ENCODE measurements at places on chromosomes 7 and 10.

DNA sequence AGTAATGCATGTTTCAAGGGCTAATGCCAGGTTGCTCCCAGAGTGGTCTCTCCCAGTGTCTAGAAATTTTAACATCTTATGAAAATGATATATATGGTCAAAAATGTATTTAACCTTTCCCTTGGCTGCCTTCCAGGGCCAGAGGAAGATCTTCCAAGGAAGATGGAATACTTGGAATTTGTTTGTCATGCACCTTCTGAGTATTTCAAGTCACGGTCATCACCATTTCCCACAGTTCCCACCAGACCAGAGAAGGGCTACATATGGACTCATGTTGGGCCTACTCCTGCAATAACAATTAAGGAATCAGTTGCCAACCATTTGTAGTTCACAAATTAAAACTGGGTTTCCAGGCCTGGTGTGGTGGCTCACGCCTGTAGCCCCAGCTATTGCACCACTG lies 9.0 kb downstream of the GATAD1 start:
- DNase-seq, result no peak

- DNase-seq, result no peak
Measured at GRCh38 chr7:37186753-37187152, 261.9 kb downstream of the ELMO1 start.

DNA sequence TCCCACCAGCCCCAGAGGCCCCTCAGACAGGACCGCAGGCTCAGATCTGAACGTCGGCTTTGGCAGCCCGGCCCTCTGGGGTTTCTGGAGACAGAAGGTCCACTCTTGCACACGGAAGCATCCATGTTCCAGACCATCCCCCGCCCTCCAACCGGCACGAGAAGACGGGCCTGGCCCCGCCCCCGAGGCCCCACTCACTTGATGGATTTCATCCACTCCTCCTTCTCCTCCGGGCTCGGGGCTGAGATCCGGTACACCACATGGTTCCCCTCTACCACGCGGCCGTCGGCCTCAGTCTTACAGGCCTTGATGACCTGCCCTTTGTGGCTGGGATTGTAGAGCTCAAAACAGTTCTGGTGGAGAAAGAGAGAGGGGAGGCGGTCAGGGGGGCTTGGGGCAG lies 107.3 kb downstream of the CYTH3 start:
- no peak for DNase-seq

DNA sequence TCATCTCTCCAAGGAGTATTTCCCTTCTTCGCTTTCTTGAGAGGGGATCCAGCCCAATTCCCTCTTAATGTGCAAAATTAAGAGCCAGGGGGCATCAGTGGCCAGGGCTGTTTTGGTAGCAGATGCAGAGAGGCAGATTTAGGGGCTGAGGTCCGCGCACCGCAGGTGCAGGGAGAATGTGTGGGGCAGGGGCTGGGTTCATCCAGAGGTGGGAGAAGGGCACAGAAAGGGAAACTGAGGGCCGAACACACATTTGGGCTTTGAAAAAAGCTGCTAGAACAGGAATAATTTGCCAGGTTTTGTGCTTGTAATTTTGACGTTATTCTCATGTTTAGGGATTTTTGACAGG lies 6.5 kb upstream of the SHH start:
- no peak for DNase-seq

DNA sequence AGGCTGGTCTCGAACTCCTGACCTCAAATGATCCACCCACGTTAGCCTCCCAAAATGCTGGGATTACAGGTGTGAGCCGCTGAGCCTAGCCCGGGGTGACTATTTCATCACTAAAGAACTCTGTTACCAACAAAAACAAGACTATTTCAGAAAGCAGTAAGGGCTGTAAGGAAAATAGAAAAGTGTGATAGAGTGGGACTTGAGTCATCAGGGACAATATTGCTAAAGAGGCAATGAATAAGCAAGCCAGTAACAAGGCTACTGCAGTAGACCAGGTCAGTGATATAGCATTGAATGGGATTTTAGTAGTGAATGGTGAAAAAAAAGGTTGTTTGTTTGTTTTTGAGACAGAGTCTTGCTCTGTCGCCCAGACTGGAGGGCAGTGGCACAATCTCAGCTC lies 51.7 kb downstream of the SVOPL start:
- DNase-seq, result no peak

- DNase-seq, result no peak
Measured at GRCh38 chr10:114043532-114044246, at the start of gene ADRB1. TSS of gene ADRB1 (plus strand) at chr10:114043866. CDS start at chr10:114044133, 267 bp downstream.

DNA sequence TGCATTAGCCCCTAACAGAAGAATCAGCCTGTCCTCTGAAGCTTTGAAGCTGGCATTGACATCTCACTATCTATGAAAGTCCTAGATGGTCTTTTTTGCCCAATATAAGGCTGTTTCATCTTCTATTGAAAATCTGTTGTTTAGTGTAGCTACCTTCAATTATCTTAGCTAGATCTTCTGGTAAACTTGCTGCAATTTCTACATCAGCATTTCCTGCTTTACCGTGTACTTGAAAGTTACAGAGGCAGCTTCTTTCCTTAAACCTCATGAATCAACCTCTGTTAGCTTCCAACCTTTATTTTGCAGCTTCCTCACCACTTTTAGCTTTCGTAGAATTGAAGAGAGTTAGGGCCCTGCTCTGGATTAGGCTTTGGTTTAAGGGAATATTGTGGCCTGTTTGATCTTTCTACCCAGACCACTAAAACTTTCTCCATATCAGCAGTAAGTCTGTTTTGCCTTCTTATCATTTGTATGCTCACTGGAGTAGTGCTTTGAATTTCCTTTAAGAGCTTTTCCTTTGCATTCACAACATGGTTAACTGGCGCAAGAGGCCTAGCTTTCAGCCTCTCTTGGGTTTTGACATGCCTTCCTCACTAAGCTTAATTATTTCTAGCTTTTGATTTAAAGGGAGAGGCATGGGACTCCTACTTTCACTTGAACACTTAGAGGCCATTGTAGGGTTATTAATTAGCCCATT lies 32.5 kb downstream of the ARID5B start:
- DNase-seq, result no peak

DNA sequence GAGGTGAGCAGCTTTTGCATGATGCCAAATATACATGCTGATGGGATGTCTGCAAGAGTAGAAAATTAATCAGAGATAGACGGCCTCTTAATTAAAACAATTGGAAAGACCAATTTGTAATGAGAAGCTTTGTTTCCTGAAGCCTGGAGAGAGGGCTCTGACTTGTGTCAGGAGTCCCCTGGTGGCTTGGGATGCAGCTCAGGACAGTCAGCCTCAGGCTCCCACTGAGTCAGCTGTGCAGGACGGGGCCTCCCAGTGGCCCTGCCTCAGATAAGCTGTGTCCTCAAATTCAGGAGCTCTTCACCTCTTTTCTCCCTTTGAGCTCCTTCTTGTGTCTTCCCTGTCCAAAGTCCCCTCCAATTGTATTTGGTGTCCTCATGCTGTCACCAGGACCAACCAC lies 438.9 kb upstream of the PODXL start:
- DNase-seq, result no peak

DNA sequence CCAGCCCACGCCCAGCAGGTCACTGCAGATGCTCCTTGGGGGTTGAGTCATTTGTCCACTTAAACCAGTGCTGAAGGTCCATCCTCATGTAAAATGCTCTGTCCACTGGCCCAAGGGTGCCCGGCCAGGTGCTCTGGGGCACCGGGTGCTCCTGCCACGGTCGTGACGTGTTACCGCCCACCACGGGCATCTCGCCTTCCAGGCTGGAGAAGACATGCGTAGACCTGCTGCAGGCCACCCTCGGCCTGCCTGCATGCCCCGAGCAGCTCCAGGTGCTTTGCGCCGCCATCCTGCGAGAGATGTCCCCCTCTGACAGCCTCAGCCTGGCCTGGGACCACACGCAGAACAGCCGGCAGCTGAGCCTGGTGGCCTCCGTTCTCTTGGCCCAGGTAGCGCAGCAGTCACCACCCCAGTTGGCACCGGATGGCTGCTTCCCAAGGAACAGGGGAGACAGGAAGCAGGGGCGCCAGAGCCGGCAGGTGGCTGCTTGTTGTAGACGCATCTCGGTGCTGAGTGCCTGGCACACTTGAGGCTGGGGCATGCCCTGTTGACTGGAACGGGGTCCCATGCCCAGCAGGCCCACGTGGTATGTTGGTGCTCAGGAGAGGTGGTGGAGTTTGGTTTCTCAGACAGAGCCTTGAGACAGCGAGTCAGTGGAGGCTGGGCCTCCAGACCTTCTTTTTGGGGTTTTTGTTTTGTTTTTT lies 6.1 kb downstream of the AP5Z1 start:
- DNase-seq, result no peak

GRCh38 chr10:89399956-89400355 lies 7.5 kb downstream of the IFIT1 start:
- no peak for DNase-seq

DNA sequence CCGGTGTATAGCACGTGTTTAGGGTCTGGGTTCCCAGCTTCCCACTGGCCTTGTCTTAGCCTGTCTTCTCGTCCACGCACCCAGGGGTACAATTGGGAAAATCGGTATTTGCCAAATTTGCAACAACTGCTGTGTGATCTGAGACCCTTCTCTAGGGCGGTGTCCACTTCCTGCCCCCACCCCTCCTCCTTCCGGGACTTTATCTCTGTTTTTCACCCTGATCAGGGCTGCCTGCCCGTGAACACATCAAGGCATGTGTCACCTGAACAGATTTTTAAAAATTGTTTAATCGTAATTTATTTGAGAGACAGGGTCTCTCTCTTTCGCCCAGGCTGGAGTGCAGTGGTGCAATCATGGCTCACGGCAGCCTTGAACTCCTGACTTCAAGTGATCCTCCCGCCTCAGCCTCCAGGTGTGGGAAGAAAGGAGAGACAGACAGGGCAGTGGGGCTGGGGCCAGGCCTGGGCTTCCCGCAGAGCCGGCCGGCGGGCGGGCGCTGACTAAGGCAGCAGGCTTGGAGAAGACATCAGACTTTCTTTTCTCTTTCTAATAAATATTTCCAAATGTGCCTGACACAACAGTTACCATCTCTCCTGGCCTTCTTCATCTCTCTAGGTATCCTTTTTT lies 27.5 kb downstream of the ELFN1 start:
- DNase-seq, result no peak

GRCh38 chr7:120332433-120332832 lies 59.5 kb downstream of the KCND2 start:
- no peak for DNase-seq

- no peak for DNase-seq
Measured at GRCh38 chr7:664997-665735, 61.3 kb upstream of the DNAAF5 start.

- no peak for DNase-seq
Measured at GRCh38 chr10:8738987-8739386, 684.5 kb downstream of the GATA3 start.

- DNase-seq, result no peak
Measured at GRCh38 chr7:39252916-39253315, 275.2 kb downstream of the POU6F2 start.

DNA sequence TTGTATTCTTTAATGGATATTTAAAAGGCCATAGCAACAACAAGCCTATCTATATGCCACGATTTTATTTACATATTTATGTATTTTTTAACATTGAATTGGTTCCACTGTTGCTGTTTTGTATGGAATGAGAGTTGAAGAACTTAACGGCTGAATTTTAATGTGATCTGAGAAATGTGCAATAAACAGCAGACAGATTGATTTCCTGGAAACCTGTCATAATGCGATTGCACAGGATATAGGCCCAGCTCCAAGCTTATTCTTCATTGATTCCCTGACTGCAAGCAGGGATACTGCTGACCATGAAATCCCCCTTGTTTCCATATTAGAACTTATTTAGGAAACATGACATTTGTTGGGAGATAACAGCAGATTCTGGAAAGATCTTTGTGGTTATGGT lies 195.6 kb downstream of the KCND2 start:
- DNase-seq, result no peak

GRCh38 chr7:158953912-158954311 lies 97.6 kb downstream of the DYNC2I1 start:
- DNase-seq, result no peak

- peak; percentile 58 for DNase-seq
Measured at GRCh38 chr10:3776796-3777571, 8.0 kb downstream of the KLF6 start.

DNA sequence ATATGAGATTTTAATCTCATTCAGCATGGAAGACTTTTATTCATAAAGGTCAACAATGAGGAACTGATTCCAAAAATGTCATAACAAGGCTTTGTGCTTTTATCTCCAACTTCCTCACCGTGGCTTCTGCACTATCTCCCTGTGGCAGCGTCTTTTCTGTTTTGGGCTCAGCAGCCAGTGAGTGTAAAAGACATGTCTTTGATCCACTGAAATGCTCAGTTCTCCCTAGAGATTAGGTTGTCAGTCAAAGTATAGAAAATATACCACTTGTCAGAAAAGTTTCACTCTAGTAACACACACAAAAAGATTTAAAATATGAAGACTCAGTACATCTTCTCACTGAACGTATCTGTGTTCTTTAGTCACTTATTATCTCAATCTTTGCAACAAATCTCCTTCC lies 901.8 kb upstream of the ZWINT start:
- no peak for DNase-seq

GRCh38 chr7:35752742-35753141 lies 48.1 kb upstream of the SEPTIN7 start:
- no peak for DNase-seq

GRCh38 chr10:86317949-86318725 lies 48.5 kb downstream of the GRID1 start:
- DNase-seq, result no peak

- no peak for DNase-seq
Measured at GRCh38 chr10:29820890-29821461, 186.2 kb upstream of the SVIL start.

GRCh38 chr7:119999738-120000475 lies 273.1 kb upstream of the KCND2 start:
- DNase-seq, result no peak

GRCh38 chr10:36187380-36188079 lies 545.4 kb upstream of the FZD8 start:
- no peak for DNase-seq

GRCh38 chr10:99008054-99008453 lies 227.6 kb downstream of the HPSE2 start:
- no peak for DNase-seq

- no peak for DNase-seq
Measured at GRCh38 chr10:115029452-115030375, 63.5 kb upstream of the ATRNL1 start.

DNA sequence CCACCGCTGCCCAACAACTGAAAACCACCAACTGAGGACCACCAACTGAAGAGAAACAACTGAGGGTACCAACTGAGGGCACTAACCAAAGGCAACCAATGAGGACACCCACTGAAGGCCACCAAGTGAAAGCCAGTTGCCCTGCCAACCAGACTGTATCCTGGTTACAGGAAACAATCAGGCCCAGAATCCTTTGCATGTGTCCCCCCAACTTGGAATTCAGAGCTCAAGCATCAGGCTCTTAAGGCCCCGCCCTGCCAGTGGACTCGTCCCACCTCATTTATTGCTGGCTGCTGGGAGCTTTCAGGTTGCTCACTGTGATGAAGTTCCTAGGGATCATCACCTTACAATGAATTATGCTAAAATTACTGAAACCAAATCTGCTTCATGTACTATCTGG lies 76.6 kb upstream of the ABI1 start:
- DNase-seq, result no peak

- no peak for DNase-seq
Measured at GRCh38 chr7:40865441-40866233, 730.8 kb downstream of the SUGCT start.

DNA sequence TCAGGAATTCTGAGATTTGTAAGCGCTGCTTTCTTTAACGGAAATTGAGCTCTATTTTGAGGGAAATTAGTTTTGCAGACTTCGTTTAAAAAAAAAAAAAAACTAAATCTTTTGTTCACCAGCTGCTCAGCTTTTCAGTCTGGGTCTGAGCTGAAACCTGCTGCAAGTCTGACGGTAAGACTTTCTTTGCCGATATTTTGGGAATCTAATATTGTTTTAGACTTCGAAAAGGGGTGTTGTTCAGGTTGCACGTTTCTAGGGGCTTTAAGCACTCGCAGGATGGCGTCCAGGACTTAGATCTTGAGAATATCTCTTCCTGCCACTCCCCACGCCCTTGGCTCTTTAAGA lies 1.8 kb upstream of the MEOX2 start:
- DNase-seq, result no peak
